ENCODE measurements at places on chromosomes 3 and 15. TPM values are rescaled to one million over a fixed set of nuclear protein-coding genes. Genes with fewer than 3 reads are reported as not detected.

GRCh38 chr3:10088256-10088655 lies 19.8 kb downstream of the FANCD2OS start:
- H3K4me1 ChIP-seq = no peaks in the 10 kb centered on the region
- DNase-seq = no peak
- H3K27me3 ChIP-seq = no peaks in the 10 kb centered on the region

DNA sequence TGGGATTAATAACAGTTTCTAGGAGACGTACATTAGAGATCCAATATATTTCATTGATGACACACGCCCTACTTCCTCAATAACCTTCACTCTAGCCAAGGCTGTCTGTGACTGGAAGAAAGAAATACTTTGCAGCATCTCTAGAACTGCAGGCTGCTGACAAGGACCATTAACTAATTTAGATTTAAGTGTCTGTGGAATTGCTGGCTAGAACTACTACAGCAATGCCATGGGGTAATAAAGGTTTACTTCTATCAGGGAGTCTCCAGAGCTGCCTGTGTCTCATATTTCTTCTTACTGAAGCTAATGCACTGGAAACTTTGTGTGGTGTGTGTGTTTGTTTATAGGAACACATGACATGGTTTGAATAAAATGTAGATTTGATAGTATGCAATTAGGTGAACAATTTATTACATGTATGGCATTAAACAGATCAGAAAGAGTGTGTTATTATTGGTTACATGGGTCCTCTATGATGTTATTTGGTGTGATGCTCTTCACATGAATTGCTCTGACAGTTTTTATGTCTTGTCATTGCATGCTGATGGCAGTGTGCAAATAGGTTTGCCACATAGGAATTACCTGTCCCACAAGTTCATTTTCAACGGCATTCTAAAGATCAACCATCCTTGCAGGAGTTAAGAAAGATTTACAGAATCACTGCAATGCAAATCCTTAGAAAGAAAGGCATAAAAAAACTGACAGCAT lies 916.2 kb upstream of the CADM2 start:
- no peak overlapping the region for H3K4me3 ChIP-seq
- H3K27ac ChIP-seq = no peak overlapping the region

DNA sequence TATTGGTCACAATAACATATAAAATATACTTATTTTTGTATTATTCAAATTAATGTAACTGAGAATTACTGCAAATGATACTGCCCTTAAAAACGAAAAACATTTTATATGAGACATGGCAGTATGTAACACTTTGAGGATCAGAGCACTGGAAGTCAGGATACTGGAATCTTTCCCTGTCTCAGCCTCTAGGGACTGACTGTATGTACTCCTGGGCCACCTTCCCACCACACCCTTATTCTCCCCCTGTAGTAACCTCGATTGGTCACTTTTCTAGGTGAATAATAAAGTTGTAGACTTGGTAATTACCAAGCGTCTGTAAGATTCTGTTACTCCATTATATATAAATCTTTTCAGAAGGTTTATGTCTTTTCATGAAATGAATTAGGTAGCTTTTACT lies 43.0 kb downstream of the LRRC49 start:
- H3K27ac ChIP-seq = no peak overlapping the region
- H3K4me3 ChIP-seq = no peak overlapping the region
- no peaks in the 10 kb centered on the region for H3K27me3 ChIP-seq
- no peak for DNase-seq
- H3K4me1 ChIP-seq = no peaks in the 10 kb centered on the region

GRCh38 chr15:64948916-64949315 lies 37.2 kb downstream of the ANKDD1A start:
- no peak for DNase-seq
- peaks cover 23% of the 10 kb centered on the region for H3K36me3 ChIP-seq
- H3K27ac ChIP-seq = no peak overlapping the region
- no peak overlapping the region for H3K4me3 ChIP-seq

- no peak overlapping the region for H3K4me3 ChIP-seq
- H3K4me1 ChIP-seq = no peaks in the 10 kb centered on the region
- DNase-seq = no peak
- H3K27me3 ChIP-seq = no peaks in the 10 kb centered on the region
- no peak overlapping the region for H3K27ac ChIP-seq
These were observed 50.1 kb downstream of the RYR3 start for GRCh38 chr15:33360886-33361285.

DNA sequence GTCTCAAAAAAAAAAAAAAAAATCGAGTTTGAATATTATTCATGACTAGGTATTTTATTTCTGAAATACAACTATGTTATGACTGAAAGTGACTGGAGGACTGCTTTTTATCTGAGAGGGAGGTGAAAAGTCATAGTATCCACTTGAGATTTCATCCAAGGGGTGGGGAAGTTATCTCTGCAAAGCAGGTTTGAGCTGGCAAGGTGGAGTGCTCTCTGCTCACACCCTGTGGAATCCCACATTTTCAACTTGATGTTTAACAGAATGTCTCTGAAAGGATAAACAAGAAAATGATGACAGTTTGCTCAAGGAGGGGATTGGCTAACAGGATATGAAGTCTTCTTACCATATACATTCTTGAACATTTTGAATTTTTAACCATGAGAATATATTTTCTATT lies 27.3 kb upstream of the SEC62 start:
- H3K27ac ChIP-seq = no peak overlapping the region
- no peak for DNase-seq
- H3K4me3 ChIP-seq = no peak overlapping the region

- H3K27me3 ChIP-seq = no peaks in the 10 kb centered on the region
- no peak overlapping the region for H3K27ac ChIP-seq
- no peaks in the 10 kb centered on the region for H3K4me1 ChIP-seq
- no peak overlapping the region for H3K4me3 ChIP-seq
- no peak for DNase-seq
These were observed 90.9 kb downstream of the TP63 start for GRCh38 chr3:189721873-189722665.

DNA sequence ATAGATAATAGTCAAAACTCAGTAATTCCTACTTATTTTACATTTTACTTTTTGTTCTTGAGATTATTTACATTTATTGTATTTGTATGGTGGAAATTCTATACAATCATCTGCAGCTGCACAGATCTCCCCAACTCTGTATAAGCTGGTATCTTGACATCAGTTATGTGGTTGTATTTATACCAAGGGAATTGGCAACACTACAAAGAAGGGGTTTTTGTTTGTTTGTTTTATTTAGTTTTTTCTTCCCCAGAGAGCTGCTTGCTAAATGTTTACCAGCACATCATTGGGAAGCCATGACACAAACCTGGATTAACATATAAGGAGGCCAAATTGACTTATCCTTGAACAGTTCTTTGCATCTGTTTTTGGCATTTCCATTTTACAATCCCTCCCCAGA lies 389.2 kb upstream of the KCNMB2 start:
- H3K36me3 ChIP-seq = no peaks in the 10 kb centered on the region
- H3K27ac ChIP-seq = no peak overlapping the region
- no peak overlapping the region for H3K4me3 ChIP-seq

DNA sequence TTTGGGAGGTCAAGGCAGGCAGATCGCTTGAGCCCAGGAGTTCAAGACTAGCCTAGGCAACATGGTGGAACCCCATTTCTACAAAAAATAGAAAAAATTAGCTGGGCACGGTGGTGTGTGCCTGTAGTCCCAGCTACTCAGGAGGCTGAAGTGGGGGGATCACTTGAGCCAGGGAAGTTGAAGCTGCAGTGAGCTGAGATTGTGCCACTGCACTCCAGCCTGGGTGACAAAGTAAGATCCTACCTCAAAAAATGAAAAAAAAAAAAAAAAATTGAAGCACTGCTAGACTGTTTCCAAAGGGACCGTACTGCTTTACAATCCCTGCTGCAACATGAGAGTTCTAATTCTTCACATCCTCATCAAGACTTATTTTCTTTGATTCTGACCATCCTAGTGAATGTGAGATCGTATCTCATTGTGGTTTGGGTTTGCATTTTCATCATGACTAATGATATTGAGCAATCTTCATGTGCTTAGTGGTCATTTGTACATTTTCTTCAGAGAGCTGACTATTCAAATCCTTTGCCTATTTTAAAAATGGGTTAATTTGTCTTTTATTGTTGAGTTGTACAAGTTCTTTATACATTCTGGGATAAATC lies 10.8 kb downstream of the CMTM8 start:
- no peaks in the 10 kb centered on the region for H3K36me3 ChIP-seq
- no peaks in the 10 kb centered on the region for H3K27me3 ChIP-seq
- no peak for DNase-seq

DNA sequence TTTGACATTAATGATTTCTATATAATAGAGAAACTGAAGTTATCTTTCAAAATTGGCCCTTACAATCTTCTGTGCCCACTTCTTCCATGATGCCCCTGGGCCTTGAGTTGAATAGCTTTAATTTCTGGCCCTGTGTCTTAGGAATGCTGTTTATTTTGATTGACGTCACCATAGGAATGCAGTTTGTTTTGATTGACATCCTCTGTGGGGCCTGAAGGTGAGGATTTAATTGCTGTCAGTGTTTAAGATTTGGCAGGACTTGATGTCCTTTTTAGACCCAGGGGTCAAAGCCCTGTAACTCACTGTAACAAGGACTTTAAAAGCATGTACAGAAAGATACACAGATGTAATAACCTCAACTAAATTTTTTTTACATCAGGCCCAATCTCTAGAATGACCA lies 83.3 kb downstream of the GLDN start:
- H3K27ac ChIP-seq = no peak overlapping the region
- no peak overlapping the region for H3K4me3 ChIP-seq
- no peaks in the 10 kb centered on the region for H3K4me1 ChIP-seq
- no peak for DNase-seq
- no peaks in the 10 kb centered on the region for H3K36me3 ChIP-seq
- H3K27me3 ChIP-seq = no peaks in the 10 kb centered on the region

GRCh38 chr15:59492389-59493377 lies 54.7 kb downstream of the FAM81A start:
- H3K36me3 ChIP-seq = no peaks in the 10 kb centered on the region
- H3K4me3 ChIP-seq = peak overlapping the region; percentile 34
- no peaks in the 10 kb centered on the region for H3K27me3 ChIP-seq
- DNase-seq = peak; percentile 76

GRCh38 chr3:195856410-195857084 lies 44.8 kb upstream of the MUC4 start:
- H3K27ac ChIP-seq = no peak overlapping the region
- no peaks in the 10 kb centered on the region for H3K4me1 ChIP-seq
- H3K4me3 ChIP-seq = no peak overlapping the region
- H3K27me3 ChIP-seq = no peaks in the 10 kb centered on the region
- H3K36me3 ChIP-seq = no peaks in the 10 kb centered on the region

GRCh38 chr3:43632269-43632733 lies 10.5 kb upstream of the ANO10 start:
- no peak for DNase-seq
- H3K27ac ChIP-seq = peak overlapping the region; percentile 37
- no peaks in the 10 kb centered on the region for H3K4me1 ChIP-seq
- no peaks in the 10 kb centered on the region for H3K27me3 ChIP-seq
- H3K36me3 ChIP-seq = no peaks in the 10 kb centered on the region

DNA sequence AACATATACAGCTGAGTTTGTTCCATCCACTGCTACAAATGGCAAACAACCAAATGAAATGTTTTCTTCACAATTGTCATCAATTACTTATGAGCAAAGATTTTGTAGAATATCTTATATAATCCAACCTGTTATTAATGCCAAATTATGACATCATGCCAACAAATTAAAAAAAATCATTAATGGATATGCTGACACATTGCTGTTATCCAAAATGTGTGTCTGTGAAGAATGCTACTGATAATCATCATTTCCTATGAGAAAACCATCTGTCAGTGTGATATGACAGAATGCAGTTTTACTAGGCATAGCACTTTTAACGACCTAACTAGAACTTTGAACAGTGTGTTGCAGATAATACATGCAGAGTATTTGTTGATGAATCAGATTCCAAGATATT lies 556.5 kb upstream of the KCNMB2 start:
- no peak for DNase-seq
- no peak overlapping the region for H3K4me3 ChIP-seq
- no peaks in the 10 kb centered on the region for H3K4me1 ChIP-seq
- no peaks in the 10 kb centered on the region for H3K27me3 ChIP-seq

DNA sequence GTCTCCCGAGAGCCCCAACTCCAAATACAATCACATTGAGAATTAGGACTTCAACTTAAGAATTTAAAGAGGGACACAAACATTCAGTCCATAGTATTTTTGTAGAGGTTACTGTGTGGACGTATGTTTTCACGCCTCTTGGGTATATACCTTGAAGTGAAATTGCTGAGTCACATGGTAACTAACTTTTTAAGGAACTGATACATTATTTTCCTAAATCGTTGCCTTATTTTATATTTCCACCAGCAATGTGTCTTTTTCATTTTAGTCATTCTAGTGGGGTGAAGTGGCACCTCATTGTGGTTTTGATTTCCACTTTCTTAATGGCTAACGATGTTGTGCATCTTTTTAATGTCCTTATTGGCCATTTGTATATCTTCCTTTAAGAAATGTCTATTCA lies 11.8 kb downstream of the PARP15 start:
- H3K36me3 ChIP-seq = no peaks in the 10 kb centered on the region
- H3K4me3 ChIP-seq = no peak overlapping the region
- DNase-seq = no peak
- H3K27ac ChIP-seq = no peak overlapping the region
- H3K4me1 ChIP-seq = no peaks in the 10 kb centered on the region
- no peaks in the 10 kb centered on the region for H3K27me3 ChIP-seq

DNA sequence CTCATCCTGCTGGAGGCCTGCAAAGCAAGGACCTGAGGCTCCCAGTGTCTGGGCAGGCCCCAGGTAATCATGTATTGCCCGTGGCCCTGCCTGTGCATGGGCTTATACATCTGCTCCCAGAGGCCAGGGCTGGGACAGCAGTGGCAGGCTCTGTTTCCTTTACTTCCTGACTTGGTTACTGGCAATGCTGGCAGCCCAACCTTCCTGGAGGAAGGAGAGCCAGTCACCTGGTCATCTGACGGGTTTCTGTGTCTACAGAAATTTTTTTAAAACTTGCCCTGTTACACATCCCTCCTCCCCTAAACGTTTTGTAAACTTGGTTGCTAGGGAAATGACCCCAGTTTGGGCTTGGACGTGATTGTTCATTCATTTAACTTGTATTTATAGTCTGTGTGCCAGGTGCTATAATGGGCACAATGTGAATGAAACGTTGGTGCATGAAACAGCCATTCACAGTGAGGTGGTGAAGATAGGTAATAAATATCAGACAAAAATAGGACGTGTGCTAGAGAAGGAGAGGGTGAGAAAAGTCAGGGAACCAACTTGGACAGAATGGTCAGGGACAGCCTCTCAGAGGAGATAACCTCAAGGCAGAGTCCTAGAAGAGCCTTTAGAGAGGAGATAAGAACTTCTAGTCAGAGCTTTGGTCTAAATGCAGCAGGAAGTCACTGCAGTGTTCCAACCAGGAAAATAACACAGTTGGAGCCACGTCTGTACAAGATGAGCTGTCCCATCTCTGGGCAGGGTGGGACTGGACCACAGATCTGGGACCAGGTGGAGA lies 14.1 kb downstream of the TEX264 start:
- H3K4me1 ChIP-seq = peaks cover 3% of the 10 kb centered on the region
- DNase-seq = no peak
- no peaks in the 10 kb centered on the region for H3K27me3 ChIP-seq
- H3K4me3 ChIP-seq = no peak overlapping the region
- H3K27ac ChIP-seq = peak overlapping the region; percentile 45

- peak overlapping the region; percentile 81 for H3K4me3 ChIP-seq
- H3K27ac ChIP-seq = peak overlapping the region; percentile 54
- DNase-seq = no peak
- H3K36me3 ChIP-seq = no peaks in the 10 kb centered on the region
- H3K27me3 ChIP-seq = no peaks in the 10 kb centered on the region
These were observed 721 bp downstream of the P2RY1 start for GRCh38 chr3:152835601-152836102.

The LRRC2 gene
- not detected for total RNA-seq

The SLC22A14 gene
- not detected for total RNA-seq

The ROPN1B gene
- not detected for total RNA-seq

The ECE2 gene
- total RNA-seq = not detected

The TF gene
- total RNA-seq = 62.8 TPM

The KIF7 gene
- total RNA-seq = 39.1 TPM

The ACP3 gene
- 0.43 TPM for total RNA-seq

The MYL3 gene
- 3.6 TPM for total RNA-seq

The KATNBL1 gene
- total RNA-seq = 34.3 TPM

The CPEB1 gene
- total RNA-seq = 2.4 TPM

All from ascending aorta (tissue), 2 donors.